Mucosa of gallbladder (tissue), 1 donor: ENCODE measurements at places on chromosomes 7 and 10. TPM values are rescaled to one million over a fixed set of nuclear protein-coding genes. Genes with fewer than 3 reads are reported as not detected.
A peak's percentile ranks its signal among the peaks of the same experiment; 100 is the strongest.

Gene OR13A1
- not detected for total RNA-seq

Gene ACTL6B
- total RNA-seq, result 0.14 TPM

Gene SLC16A9
- 5.6 TPM for total RNA-seq

Gene PRSS1
- 30.7 TPM for total RNA-seq

Gene SLC29A4
- 6.0 TPM for total RNA-seq

DNA sequence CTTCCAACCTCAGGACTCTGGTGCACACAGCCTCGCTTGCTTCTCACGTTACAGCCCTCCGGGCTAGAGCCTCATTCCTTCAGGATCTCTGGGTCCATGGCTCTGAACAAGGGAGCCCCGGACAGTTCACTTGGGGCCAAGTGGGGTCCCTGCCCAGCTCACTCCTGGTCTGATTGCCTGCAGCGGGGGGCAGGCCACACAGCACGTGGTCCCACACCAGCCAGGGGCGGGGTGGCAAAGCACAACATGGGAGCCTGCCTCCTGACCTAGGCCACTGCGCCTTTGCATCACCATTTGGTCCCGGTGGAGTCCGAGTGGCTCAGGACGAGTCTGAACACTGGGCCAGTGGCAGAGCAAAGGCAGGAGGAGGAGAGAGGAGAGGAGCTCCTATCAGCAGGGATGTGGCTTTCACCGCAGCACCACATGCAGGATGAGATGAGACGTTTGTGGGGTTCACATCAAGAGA, 13.4 kb upstream of the CRYGN start:
- no peak for DNase-seq

- no peak for DNase-seq
These were observed 66.5 kb downstream of the SHH start for GRCh38 chr7:155745737-155746136.

- DNase-seq, result no peak
These were observed 601 bp downstream of the EPHB4 start for GRCh38 chr7:100826514-100827329.

DNA sequence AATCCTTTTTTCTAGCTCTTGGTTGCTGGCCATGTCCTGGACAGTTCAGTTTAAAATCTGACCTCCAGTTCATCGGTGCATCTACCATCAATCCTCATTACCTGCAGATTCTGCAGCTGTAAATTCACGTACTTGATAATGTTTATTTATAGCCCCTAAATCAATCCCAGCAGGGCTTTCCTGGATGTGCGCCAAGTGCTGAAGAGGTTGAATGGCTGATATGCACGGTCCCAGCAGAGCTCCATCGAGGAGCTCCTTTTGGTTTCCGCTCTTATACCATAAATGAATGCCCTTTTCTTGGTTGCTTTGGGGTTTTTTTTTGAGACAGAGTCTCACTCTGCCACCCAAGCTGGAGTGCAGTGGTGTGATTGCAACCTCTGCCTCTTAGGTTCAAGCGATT, 91.2 kb upstream of the CCZ1B start:
- no peak for DNase-seq

DNA sequence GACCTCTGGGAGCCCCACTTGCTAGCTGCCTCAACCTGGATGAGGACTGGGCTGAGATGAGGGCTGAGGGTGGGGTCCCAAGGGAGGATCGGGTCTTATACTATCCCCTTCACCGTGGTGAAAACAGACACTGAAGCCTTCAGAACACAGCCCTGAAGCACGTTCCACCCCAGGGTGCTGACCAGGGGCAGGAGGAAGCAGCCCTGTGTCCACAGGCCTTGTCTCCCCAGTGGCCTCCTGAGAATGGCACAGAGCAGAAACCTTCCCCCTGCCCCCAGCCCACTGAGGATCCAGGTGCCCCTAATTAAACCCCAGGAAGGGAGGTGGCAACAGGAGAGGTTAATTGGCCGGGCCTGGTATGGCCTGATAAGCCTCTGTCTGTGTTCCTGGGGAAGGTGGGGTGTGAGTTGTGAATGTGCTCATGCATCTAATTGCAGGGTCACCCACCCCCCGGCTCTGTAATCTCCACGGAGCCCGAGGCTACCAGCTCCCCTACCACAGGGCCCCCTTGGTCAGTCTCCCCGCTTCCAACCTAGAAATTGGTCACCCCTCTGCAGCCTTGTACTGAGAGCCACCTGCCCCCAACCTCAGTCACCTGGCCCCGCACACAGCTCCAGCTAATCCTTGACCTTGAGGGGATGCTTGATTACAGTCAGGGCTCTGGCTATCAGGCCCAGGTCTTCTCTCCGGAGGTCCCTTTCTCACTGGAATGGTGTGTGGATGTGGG, 159.0 kb upstream of the UNC5B start:
- no peak for DNase-seq

- no peak for DNase-seq
These were observed 494.0 kb upstream of the POT1 start for GRCh38 chr7:125423458-125424155.

GRCh38 chr7:4712281-4713182, 30.4 kb downstream of the FOXK1 start:
- DNase-seq, result no peak

- DNase-seq, result peak; percentile 93
These were observed 82.7 kb upstream of the C1GALT1 start for GRCh38 chr7:7099584-7100014.

DNA sequence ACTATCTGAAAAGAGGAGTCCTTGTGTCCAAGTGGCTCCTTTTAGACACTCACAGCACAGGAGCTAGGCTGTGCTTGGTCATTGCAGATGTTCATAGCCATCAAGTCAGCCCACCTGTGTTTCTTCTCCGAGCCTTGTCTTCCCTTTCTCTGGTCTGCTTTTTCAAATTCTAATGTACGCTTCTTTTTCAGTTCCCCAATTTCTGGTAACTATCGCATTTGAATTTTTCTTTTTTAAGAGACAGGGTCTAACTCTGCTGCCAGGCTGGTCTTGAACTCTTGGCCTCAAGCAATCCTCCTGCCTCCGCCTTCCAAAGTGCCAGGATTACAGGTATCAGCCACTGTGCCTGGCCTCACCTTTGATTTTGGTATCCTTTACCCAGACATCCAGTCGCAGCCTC, 18.9 kb downstream of the APBB1IP start:
- no peak for DNase-seq
